ENCODE measurements at places on chromosomes 7 and 10. TPM values are rescaled to one million over a fixed set of nuclear protein-coding genes. Genes with fewer than 3 reads are reported as not detected.

Gene PRLHR
- 0.79 TPM for total RNA-seq

Gene KIF5B
- 122 TPM for total RNA-seq

Gene CRYGN
- total RNA-seq, result 0.62 TPM

Gene GATA3
- total RNA-seq, result 1.9 TPM

Gene HKDC1
- total RNA-seq, result 5.4 TPM

Gene CPXM2
- total RNA-seq, result 16.0 TPM

Gene TLX1
- total RNA-seq, result 0.99 TPM

Gene HSPA12A
- total RNA-seq, result 28.4 TPM

Gene HABP2
- total RNA-seq, result not detected

Gene PTPN20
- total RNA-seq, result 20.9 TPM

Gene TAS2R4
- total RNA-seq, result 8.2 TPM

Gene SLC35G1
- total RNA-seq, result 8.8 TPM

Gene NODAL
- total RNA-seq, result 0.43 TPM

Gene ENTPD7
- total RNA-seq, result 4.0 TPM

Gene RPEL1
- not detected for total RNA-seq

Gene TRPV6
- total RNA-seq, result 4.5 TPM

Gene TMEM225B
- total RNA-seq, result 62.1 TPM

Gene ARMC3
- total RNA-seq, result 39.2 TPM

Gene LIPF
- 2.3 TPM for total RNA-seq

Gene ODAD2
- 28.5 TPM for total RNA-seq

Gene AKR1C8
- 7.5 TPM for total RNA-seq

Gene INHBA
- 5.7 TPM for total RNA-seq

Gene BICC1
- 10.0 TPM for total RNA-seq

Gene HTR5A
- 0.87 TPM for total RNA-seq

Gene NPC1L1
- total RNA-seq, result 0.37 TPM

Gene COPS6
- total RNA-seq, result 99.5 TPM

Gene CLRN3
- total RNA-seq, result not detected

Gene IDI2
- 1.1 TPM for total RNA-seq

Gene PITRM1
- 162 TPM for total RNA-seq

Gene LEP
- 0.31 TPM for total RNA-seq

Gene AGAP6
- total RNA-seq, result 33.3 TPM

Gene LRRD1
- total RNA-seq, result 14.8 TPM

Measured in testis (tissue), 5 donors.